ENCODE measurements at places on chromosomes 3 and 15.
A peak's percentile ranks its signal among the peaks of the same experiment; 100 is the strongest.

DNA sequence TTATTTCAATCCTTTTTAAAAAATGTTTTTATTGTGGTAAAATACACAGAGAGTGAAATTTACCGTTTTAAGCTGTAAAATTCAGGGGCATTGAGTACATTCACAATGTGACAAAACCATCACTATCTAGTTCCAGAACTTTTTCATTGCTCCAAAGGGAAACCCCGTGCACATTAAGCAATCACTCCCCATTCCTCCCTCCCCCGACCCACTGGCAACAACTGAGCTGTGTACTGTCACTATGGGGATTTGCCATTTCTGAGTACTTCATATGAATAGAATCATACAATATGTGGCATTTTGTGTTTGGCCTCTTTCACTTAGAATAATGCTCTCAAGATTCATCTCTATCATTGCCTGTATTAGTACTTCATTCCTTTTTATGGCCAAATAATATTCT, 45.5 kb upstream of the BOC start:
- no peaks in the 10 kb centered on the region for H3K27me3 ChIP-seq
- no peaks in the 10 kb centered on the region for H3K36me3 ChIP-seq
- no peak for DNase-seq
- H3K4me1 ChIP-seq: no peaks in the 10 kb centered on the region
- H3K27ac ChIP-seq: no peak overlapping the region

- H3K27ac ChIP-seq: no peak overlapping the region
- no peak for DNase-seq
- no peaks in the 10 kb centered on the region for H3K27me3 ChIP-seq
- H3K4me1 ChIP-seq: no peaks in the 10 kb centered on the region
These were observed 311.4 kb downstream of the EPHB1 start for GRCh38 chr3:135106445-135106844.

GRCh38 chr3:72888546-72889309, 882 bp downstream of the GXYLT2 start:
- no peak overlapping the region for H3K4me3 ChIP-seq
- peaks cover 30% of the 10 kb centered on the region for H3K27me3 ChIP-seq
- H3K36me3 ChIP-seq: no peaks in the 10 kb centered on the region
- DNase-seq: no peak
- no peak overlapping the region for H3K27ac ChIP-seq

DNA sequence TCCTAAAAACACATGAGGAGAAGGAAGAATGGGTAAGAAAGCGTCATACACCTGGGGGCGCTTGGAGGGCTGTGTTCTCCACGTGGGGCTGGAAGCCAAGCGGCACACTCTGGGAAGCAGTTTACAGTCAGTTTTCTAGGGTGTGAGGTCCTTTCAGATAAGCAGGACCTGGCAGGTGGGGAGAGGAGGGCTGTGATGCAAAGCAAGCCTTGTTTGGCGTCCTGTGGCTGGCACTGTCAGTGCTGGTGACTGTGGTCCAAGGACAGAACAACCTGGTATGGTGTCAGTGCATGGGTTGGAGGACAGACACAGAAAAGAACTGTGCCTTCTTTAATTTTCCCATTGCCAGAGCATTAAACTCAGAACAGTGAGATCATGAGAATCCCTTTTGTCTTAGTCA, 260.7 kb upstream of the NR2E3 start:
- H3K4me1 ChIP-seq: no peaks in the 10 kb centered on the region
- no peak for DNase-seq
- H3K27ac ChIP-seq: no peak overlapping the region
- no peaks in the 10 kb centered on the region for H3K36me3 ChIP-seq
- H3K27me3 ChIP-seq: no peaks in the 10 kb centered on the region
- no peak overlapping the region for H3K4me3 ChIP-seq

DNA sequence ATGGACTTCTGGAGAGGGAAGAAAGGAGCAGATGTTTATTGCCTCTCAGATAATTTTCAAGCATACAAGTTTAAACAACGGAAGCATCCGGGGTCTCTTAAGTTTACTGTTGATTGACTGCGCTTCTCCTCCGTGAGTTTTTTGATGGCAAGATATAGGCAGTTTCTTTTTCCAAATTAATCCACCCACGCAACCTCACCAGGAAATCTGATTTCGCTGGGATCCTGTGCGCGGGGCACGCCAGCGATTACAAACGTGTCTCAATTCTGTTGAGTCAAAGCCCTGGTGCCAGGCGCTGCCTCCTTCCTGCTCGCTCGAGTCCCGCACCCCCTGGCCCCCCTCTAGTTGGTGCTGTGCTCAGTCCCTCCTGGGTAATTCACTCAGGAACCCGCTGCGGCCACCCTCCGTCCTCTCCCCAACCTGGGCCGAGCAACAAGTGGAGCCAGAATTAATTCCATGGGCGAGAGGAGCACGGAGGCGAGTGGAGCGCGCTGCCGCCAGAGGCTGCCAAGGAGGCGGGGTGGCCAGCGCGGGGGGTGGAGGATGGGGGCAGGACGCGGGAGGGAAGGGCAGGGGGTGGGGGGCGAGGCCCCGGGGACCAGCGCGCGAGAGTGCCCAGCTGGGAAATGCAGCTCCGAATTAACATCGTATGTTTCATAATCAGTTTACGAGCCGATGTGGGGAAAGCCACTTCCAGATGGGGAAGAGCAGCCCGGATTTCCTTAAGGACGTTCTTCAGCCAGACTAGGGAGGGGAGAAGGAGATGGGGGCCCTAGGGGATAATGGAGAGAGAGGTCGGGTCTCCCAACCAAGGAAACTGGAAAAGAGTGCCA, 6.0 kb downstream of the WNT5A start:
- no peak overlapping the region for H3K4me3 ChIP-seq
- no peaks in the 10 kb centered on the region for H3K4me1 ChIP-seq
- DNase-seq: no peak
- no peak overlapping the region for H3K27ac ChIP-seq

DNA sequence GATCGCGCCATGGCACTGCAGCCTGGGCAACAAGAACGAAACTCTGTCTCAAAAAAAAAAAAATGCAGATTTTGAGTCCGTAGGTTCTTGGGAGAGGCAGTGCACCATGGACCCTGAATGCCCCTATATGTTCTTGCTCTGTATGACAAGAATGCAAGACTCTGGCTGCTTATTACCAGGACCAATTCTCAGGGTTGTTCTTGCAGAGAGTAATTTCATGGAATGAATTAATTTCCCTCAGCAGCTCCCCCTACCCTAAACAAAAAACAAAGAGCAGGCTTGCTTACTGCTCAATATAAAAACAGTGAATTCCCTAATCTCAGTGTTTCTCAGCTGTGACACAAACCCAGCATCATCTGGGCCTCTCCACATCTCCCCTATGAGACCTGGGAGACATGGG, 20.5 kb upstream of the DYNC1LI1 start:
- DNase-seq: no peak
- no peak overlapping the region for H3K4me3 ChIP-seq
- H3K4me1 ChIP-seq: no peaks in the 10 kb centered on the region
- H3K36me3 ChIP-seq: no peaks in the 10 kb centered on the region
- no peaks in the 10 kb centered on the region for H3K27me3 ChIP-seq

- no peaks in the 10 kb centered on the region for H3K36me3 ChIP-seq
- no peaks in the 10 kb centered on the region for H3K27me3 ChIP-seq
- no peak overlapping the region for H3K27ac ChIP-seq
- no peak for DNase-seq
- H3K4me3 ChIP-seq: no peak overlapping the region
- H3K4me1 ChIP-seq: no peaks in the 10 kb centered on the region
These were observed 21.7 kb downstream of the AQP9 start for GRCh38 chr15:58159827-58160386.

GRCh38 chr3:146625186-146625775, 20.1 kb upstream of the PLSCR5 start:
- DNase-seq: no peak
- H3K36me3 ChIP-seq: no peaks in the 10 kb centered on the region
- H3K27me3 ChIP-seq: no peaks in the 10 kb centered on the region
- H3K4me3 ChIP-seq: no peak overlapping the region
- no peak overlapping the region for H3K27ac ChIP-seq

- DNase-seq: no peak
- H3K4me3 ChIP-seq: no peak overlapping the region
- no peaks in the 10 kb centered on the region for H3K27me3 ChIP-seq
- H3K4me1 ChIP-seq: no peaks in the 10 kb centered on the region
- H3K27ac ChIP-seq: no peak overlapping the region
- no peaks in the 10 kb centered on the region for H3K36me3 ChIP-seq
These were observed 109.1 kb downstream of the NSUN3 start for GRCh38 chr3:94171954-94172353.

DNA sequence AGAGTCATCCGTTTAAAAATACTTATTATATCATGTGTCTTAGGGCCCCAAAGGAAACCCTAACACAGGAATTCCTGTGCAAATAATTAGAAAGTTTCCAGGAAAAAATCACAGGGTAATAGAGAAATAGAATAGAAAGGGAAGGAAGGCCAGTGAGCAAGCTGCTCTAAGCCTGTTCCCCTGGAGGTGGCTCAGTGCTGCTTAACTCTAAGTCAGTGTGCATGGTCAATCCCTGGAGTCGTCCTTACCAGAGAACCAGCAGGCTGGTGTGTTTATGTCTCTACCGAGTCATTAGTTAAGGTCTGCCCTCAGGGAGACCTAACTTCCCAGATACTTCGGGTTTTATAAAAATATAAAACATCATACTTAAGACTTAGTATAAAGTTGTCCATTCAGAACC, 21.0 kb upstream of the MCF2L2 start:
- H3K36me3 ChIP-seq: no peaks in the 10 kb centered on the region
- no peak overlapping the region for H3K4me3 ChIP-seq
- no peaks in the 10 kb centered on the region for H3K27me3 ChIP-seq
- no peak for DNase-seq

DNA sequence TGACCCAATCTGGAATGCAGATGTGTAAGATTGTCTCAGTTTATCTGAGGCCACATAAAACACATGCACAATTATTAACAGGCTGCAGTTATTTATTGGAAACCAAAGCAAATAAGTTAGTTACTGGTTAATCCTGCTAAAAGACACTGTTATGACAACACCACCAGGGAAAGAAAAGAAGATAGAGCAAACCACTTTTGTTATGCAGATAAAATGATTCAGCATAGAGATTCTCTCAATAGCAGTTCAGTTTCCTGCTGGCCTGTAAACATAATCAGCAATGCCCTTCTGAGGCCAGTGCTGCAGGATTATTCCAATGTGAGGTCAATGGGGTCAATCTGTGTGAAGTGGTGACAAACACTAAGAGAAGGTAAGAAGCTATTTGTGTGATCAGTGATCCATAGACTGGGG, 244.4 kb downstream of the ZBTB20 start:
- no peaks in the 10 kb centered on the region for H3K4me1 ChIP-seq
- H3K27ac ChIP-seq: no peak overlapping the region
- no peaks in the 10 kb centered on the region for H3K36me3 ChIP-seq
- no peak overlapping the region for H3K4me3 ChIP-seq
- no peak for DNase-seq

DNA sequence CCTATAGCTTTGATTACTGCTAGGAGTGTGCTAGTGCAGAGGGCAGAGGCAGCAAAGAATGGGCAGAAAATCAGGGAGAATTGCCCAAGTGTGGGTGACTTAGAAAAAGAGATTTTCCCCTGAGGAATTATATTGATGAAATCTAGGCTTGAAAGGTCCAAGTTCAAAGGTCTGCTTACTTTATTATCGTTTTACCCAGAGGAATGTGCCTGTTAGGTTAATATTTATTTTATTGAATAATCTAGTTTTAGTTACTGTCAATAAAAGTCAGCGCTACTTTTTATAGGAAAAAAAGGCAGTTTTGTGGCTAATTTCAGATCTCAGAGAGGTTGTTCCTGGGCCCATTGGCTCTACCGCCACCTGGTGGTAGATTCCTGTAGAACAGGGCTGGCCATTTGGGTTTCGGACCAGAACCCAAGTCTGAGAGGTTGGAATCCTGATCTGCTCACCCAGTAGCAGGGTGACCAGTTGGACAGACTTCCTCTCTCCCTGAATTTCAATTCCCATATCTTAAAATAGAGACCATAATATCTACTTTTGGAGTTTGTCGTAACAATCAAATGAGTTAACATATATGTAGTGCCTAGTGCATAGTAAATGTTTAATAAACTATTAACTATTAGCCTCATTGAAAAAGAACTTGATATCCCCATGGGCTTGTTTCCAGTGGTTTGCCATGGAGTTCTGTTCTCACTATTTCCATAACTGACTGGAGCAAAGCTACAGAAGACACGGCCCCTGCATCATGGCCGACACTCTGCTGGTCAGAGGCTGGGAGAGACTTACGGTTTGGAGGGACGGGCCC, 62.7 kb upstream of the ZNF148 start:
- H3K27me3 ChIP-seq: no peaks in the 10 kb centered on the region
- H3K4me3 ChIP-seq: no peak overlapping the region
- DNase-seq: peak; percentile 51
- no peaks in the 10 kb centered on the region for H3K36me3 ChIP-seq
- H3K27ac ChIP-seq: no peak overlapping the region

DNA sequence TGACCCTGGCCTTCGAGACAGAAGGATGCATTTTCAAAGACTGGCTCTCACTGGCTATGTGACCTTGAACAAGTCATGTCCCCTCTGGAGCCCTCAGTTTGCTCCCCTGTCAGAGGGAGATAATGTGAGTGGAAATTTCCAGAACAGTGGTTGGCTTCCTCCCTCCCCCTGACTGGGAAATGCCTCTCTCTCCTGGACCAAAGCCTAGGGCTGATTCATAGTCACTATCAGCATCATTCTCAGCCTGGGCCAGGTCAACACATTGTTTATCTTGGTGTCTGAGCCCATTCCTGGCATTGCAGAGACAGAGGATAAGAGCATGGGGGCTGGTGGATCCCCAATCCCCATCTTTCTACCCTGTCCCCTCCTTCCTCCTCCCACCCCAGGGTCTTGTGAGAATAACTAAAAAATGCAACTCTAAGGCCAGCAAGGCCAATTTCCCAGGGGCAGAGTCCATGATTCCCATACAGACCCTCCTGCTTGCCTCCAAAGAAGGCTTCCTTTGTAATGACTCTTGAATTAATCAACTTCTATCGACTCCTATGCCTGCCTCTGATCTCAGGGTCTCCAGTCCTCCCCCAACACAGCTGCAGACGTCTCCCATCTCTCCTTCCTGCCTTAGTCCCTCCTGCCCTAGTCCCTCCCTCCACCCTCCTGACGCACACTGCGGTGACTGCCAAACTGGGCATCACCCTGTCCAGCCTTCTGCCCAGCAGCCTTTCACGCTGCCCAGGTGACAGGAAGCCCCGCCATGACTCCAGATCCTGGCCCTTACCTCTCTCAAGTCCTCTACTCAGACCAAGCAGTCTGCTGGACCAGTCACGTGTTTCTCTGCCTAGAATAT, 35.4 kb upstream of the CORO2B start:
- no peaks in the 10 kb centered on the region for H3K4me1 ChIP-seq
- no peaks in the 10 kb centered on the region for H3K36me3 ChIP-seq
- H3K4me3 ChIP-seq: no peak overlapping the region
- H3K27ac ChIP-seq: no peak overlapping the region
- DNase-seq: no peak

- no peak overlapping the region for H3K4me3 ChIP-seq
- DNase-seq: no peak
- no peaks in the 10 kb centered on the region for H3K27me3 ChIP-seq
- H3K4me1 ChIP-seq: peaks cover 26% of the 10 kb centered on the region
These were observed 218.6 kb downstream of the PDCD6IP start for GRCh38 chr3:34016925-34017587.

- no peak overlapping the region for H3K4me3 ChIP-seq
- no peaks in the 10 kb centered on the region for H3K4me1 ChIP-seq
- DNase-seq: no peak
- H3K36me3 ChIP-seq: no peaks in the 10 kb centered on the region
- H3K27me3 ChIP-seq: no peaks in the 10 kb centered on the region
- no peak overlapping the region for H3K27ac ChIP-seq
These were observed 188.2 kb downstream of the ZBTB20 start for GRCh38 chr3:114958930-114959329.

- H3K27me3 ChIP-seq: no peaks in the 10 kb centered on the region
- H3K4me1 ChIP-seq: no peaks in the 10 kb centered on the region
- DNase-seq: no peak
- H3K36me3 ChIP-seq: no peaks in the 10 kb centered on the region
- H3K27ac ChIP-seq: no peak overlapping the region
These were observed 71.4 kb downstream of the ARNT2 start for GRCh38 chr15:80475572-80475971.
